Stimulated activated memory B cell treated with anti-CD40 and anti-IgM and Interleukin-4, amounts not matched to agents 10 μg/mL and 1 μg/mL and 100 μg/mL, for 72 hours (primary cell): ENCODE measurements at places on chromosomes 1 and 21.

DNA sequence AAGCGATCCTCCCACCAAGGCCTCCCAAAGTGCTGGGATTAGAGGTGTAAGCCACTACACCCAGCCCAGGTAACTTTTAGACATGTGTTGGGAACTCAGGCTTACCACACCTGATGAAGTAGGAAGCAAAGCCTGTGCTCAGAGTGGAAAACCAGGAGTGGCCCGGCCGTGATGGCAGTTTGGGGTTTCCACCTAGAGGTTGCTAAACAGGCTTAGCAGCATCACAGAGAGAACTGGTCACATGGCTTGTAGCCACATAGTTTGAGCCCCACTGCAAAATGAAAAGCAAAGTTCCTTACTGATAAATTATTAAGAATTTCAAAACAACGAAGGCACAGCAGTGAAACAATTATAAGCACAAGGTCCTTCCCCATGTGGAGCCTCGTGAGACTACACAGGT lies 142.6 kb upstream of the CXADR start:
- no peak for ATAC-seq

DNA sequence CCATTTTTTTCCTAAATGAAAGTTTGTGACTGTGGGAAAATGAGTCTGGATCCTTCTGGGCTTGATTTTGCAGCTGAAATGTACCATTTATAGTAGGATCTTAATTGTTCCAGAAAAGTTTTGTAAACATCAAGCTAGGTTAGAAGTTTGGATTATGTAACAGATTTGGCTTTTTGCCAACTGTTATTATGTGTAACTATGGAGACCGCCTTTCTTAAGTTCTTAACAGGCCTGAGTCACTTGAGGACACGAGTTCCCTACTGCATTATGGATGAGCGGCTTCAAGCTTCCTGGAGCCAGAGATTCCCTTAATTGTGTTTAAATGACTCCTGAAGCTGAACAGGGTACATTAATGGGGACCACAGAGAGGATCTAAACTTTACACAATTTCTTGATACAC lies 22.2 kb downstream of the SLC25A33 start:
- ATAC-seq = no peak

DNA sequence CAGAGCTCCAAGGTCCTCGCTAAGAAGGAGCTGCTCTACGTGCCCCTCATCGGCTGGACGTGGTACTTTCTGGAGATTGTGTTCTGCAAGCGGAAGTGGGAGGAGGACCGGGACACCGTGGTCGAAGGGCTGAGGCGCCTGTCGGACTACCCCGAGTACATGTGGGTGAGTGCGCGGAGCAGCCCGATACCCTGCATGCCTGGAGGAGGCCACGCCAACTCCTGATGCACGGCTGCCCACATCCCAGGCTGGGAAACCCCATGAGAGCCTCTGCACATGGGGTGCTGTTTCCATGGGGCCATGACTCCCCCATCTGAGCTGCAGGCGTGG lies 43.0 kb upstream of the TRAPPC10 start:
- ATAC-seq = no peak

- ATAC-seq = no peak
Measured at GRCh38 chr21:14690886-14691285, 144.8 kb upstream of the SAMSN1 start.

- ATAC-seq = no peak
Measured at GRCh38 chr1:118118469-118118868, 66.6 kb downstream of the SPAG17 start.

GRCh38 chr1:156194300-156194652 lies 372 bp downstream of the SLC25A44 start:
- no peak for ATAC-seq

DNA sequence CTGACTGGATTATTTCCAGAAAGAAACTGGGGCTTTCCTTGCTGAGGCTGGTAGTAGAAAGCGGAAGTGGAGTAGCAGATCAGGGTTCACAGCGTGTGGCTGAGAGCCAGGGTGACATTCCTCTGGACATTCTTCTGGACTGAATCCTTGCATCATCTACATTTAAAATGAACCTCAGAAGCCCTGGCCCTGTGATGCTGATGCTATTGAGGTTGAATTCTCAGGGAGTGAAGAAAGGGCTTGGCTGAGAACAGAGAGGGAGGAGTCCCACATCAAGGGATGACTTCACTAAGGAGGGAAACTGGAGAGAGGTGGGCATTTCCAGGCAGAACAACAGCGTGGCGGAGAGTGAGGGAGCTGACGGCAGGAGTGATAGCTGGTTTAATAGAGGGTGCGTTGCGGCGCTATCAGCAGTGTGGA lies 102.3 kb upstream of the LMO4 start:
- no peak for ATAC-seq

DNA sequence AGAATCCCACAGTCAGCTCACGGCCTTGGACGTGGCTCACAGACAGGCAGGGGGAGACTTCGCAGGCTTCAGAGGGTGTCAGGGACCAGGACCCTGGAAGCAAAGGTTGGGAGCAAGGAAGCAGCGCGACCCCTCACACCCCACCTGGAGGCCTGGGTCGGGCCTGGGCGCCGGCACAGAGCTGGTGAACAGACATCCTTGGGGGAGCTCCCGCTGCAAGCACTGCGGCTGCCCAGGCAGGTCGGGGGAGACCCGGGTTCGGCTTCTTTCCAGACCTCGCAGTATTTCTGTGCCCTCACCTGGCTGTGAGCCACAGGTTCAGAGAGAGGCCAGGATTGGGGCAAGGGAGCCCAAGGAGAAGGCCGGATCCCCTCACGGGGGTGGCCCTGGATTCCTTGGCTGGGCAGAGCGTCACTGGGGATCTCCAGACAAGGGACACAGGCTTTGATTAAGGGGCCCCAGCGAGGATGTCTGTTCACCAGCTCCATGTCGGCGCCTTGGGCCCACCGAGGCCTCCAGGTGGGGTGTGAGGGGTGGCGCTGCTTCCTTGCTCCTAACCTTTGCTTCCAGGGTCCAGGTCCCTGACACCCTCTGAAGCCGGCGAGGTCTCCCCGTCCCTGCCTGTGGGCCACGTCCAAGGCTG lies 37.9 kb upstream of the TSPEAR start:
- no peak for ATAC-seq

- ATAC-seq = no peak
Measured at GRCh38 chr1:19517017-19517416, 31.7 kb upstream of the CAPZB start.

GRCh38 chr1:153795934-153796785 lies 21.0 kb downstream of the SLC27A3 start:
- ATAC-seq = no peak

DNA sequence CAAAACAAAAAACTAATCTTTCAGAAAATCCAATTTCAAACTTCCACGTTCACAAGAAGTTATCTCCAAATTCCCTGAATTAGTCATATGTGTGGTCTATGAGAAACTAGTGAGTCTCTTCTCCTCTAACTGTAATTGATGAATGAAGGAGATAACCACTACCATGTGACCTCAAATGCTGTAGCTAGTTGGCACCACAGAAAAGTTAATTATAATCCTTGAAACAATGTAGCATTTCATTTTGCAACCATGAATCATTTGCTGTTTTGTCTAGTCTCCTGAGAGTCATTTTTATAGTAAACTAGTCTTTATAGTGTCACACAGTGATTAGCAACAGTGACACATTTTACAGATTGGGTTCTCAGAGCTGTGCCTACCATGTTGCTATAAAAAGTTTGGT lies 287.5 kb downstream of the LRRIQ3 start:
- ATAC-seq = no peak

GRCh38 chr1:36328713-36329112 lies 5.3 kb upstream of the EVA1B start:
- ATAC-seq = no peak

DNA sequence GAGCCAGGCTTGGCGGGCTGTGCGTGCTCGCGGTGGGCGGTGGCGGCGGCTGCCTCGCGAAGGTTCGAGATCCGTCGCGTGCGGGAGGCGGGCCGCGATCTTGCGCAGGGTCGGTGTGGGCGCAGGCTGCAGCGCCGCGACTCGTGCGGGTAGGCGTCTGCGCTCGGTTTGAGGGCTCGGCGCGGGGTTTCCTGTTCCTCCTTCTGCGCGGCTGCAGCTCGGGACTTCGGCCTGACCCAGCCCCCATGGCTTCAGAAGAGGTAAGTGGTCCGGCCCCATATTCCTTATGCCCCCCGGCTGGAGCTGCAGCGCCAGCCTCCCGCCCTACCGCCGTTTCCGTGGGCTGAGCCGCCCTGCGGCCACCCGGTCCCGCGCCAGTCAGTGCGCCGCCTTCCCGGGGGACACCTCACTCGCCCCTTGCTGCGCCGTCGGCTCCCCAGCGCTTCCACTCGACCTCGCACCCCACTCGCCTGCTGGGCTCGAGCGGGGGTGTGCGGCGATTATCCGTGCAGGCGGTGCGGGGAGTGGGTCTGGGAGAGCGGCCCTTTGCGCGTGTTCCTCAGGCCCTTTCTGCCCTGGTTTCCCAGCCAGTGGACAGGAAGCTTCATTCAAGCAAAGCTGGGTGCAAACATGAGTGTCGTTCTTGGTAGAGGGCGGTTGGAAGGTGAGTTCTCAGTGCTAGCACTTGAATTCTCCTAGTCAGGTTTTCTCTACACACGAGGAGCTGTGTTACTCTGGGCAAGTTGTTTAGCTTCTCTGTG lies at the start of gene CACYBP:
Gene CACYBP (plus strand): TSS at position 12 of the 761 bp plus-strand sequence. CDS start 234 bp downstream, at position 246.
- no peak for ATAC-seq

DNA sequence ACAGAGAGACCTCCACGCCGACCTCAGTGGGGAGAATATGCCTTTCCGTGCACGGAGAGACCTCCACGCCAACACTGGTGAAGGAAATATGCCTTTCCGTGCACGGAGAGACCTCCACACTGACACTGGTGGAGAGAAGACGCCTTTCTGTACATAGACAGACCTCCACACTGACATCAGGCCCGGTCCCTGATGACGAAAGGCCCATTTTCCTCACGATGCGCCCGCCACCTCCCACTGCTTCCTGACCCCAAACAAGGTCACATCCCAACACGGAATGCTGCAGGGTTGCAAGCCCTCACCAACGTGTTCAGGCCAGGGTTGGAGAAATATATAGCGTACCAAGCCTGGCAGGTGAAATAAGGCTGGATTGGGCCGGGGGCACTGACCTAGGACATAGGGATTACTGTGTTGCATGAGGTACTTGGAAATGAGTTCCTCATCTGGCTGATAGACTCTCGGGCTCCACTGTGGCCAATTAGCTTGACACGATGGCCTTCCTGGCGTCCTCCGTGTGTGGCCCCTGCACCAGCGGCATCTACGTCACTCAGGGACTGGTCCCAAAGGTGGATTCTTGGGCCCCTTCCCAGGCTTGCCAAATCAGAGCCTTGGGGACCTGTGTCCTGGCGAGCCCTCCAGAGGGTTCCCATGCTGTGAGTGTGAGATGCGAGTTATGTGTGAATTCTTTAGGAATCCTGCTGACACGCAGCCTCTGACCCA lies 16.5 kb upstream of the SUMO3 start:
- no peak for ATAC-seq

DNA sequence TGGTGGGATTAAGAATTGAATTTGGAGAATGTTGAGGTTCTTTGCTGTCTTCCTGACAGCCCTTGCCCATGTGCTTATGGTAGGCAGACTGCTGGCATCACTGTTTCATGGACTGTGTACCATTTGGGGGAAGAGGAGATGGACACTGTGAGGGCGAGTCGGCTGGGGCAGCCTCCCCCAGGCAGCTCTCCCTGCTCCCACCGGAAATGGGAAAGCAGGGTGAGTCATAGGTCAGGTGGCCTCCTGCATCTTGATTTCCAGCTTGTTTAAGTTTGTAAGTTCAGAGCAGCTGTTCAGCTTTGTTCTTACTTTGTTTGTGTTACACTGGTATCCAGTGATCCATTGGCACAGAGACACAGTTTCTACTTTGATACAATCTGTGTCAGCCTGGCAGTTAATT lies 87.2 kb upstream of the CNIH3 start:
- ATAC-seq = no peak

GRCh38 chr1:85952460-85952859 lies 204.1 kb downstream of the COL24A1 start:
- ATAC-seq = no peak

DNA sequence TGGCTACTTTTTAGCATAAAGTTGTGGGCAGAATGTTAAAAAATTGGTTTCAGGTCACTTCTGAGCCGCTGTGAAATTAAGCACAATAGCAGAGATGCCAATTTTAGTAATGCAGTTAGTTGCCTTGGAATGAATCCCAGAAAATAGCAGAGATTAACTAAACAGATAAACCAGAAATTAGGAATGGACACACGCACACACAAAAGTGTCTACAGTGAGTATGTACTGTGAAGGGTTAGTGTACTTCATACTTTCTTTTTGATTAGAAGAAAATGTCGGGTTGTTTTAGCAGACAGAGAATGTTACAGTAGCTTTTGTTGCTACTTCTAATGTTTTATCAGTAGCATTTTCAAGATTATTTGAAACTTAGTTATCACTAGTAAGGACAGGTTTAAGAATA lies 106.7 kb downstream of the LEPR start:
- ATAC-seq = no peak

GRCh38 chr21:34949499-34949898 lies 99.6 kb downstream of the RUNX1 start:
- ATAC-seq = no peak

- ATAC-seq = no peak
Measured at GRCh38 chr1:160772331-160772730, 23.6 kb upstream of the LY9 start.

GRCh38 chr1:224458996-224459395 lies 24.4 kb upstream of the WDR26 start:
- ATAC-seq = no peak

DNA sequence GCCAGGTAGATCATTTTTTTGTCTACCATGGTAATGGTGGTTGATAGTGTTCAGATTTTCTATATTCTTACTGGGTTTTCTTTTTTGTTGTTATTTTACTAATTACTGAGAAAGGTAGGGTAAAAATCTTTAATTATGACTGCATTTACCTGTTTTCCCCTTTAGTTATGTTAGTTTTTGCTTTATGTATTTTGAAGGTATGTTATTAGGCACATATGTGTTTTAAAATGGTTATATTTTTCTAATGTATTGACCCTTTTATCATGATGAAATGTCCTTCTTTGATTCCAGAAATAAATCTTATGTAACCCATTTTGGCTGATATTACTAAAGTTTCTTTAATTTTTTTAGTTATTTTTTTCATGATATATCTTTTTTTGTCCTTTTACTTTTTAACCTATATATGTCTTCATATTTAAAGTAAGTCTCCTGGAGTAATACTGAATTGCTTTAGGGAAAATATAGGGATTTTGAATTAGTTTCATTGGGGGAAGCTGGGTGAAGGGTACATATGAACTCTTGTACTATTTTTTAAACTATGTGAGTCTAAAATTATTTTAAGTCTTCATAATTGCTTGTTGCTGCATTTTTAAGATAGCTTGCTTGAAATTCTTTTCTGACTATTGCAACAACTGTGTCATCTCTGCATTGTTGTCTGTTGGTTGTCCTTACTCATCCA lies 22.4 kb downstream of the SLC35A3 start:
- no peak for ATAC-seq
